ENCODE measurements at places on chromosomes 7 and 10. TPM values are rescaled to one million over a fixed set of nuclear protein-coding genes. Genes with fewer than 3 reads are reported as not detected.

The LIPF gene
- not detected for total RNA-seq

The CBX3 gene
- 115 TPM for total RNA-seq

The RBM28 gene
- total RNA-seq = 20.9 TPM

The ICA1 gene
- total RNA-seq = 10.9 TPM

The COL13A1 gene
- 77.5 TPM for total RNA-seq

The SAMD9 gene
- total RNA-seq = 20.5 TPM

The ABCA13 gene
- 0.05 TPM for total RNA-seq

The TRIM50 gene
- not detected for total RNA-seq

The PLEKHS1 gene
- total RNA-seq = not detected

The IKZF1 gene
- total RNA-seq = not detected

The MYO3A gene
- total RNA-seq = not detected

The CYP17A1 gene
- total RNA-seq = not detected

The FAM13C gene
- 0.73 TPM for total RNA-seq

The C10orf62 gene
- not detected for total RNA-seq

The DGKB gene
- total RNA-seq = not detected

The SEMA3E gene
- total RNA-seq = 0.27 TPM

The SPOCK2 gene
- total RNA-seq = 1.2 TPM

The DNA2 gene
- 8.7 TPM for total RNA-seq

The CCL24 gene
- total RNA-seq = not detected

The AKR1C2 gene
- total RNA-seq = 0.89 TPM

The BEND7 gene
- total RNA-seq = 8.8 TPM

The FZD8 gene
- 14.9 TPM for total RNA-seq

The KIAA1549 gene
- 3.8 TPM for total RNA-seq

The GIMAP1 gene
- 9.4 TPM for total RNA-seq

The PTN gene
- 0.07 TPM for total RNA-seq

The NOD1 gene
- total RNA-seq = 21.9 TPM

The ZNF117 gene
- total RNA-seq = 5.0 TPM

The CALCR gene
- total RNA-seq = not detected

The ANKRD30A gene
- total RNA-seq = not detected

The TMEM213 gene
- total RNA-seq = not detected

The TBATA gene
- total RNA-seq = not detected

The GCK gene
- total RNA-seq = not detected

The ZP3 gene
- 0.60 TPM for total RNA-seq

The SYT15 gene
- total RNA-seq = 0.20 TPM

The SLC29A4 gene
- total RNA-seq = 1.2 TPM

The PPP1R3C gene
- not detected for total RNA-seq

The LRRC18 gene
- not detected for total RNA-seq

The PLXNA4 gene
- total RNA-seq = 2.2 TPM

The TMEM139 gene
- not detected for total RNA-seq

The CAMK2B gene
- total RNA-seq = 0.20 TPM
